Hippocampal formation (tissue), 2 donors: ENCODE measurements at places on chromosomes 1 and 21.

- no peak for DNase-seq
Measured at GRCh38 chr1:196997423-196997822, 20.1 kb downstream of the CFHR5 start.

DNA sequence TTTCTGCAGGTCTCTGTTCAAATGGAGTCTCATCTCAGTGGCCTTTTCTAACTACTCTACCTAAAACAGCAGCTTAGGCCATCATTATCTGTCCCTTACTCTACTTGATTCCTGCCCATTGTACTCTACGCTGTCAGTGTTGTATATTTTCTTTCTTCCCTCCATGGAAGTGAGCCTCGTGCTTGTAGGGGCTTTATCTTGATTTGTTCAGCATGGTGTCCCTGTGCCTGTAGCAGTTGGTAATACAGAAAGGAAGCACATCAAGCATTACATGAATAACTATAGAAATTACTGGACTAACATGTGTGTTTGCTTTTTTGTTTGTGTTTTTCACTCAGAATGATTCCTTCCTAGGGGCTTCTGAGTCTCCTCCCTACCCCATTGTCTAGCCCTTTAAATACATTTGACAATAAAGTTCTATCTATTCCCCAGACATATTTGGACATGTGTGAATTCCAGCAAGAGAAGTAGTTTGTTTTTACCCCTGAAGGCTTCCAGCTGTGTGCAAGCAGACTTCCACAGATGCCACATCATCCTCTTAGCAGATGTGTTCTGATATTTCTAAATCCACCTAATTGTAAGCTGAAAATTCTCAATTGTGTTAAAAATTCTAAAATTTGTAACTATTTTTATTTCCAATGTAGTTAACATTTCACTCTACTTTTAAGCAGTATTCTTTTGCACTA is 40.3 kb downstream of the PRMT2 start:
- no peak for DNase-seq

GRCh38 chr1:13697738-13698137 is 2.2 kb upstream of the PRDM2 start:
- no peak for DNase-seq

DNA sequence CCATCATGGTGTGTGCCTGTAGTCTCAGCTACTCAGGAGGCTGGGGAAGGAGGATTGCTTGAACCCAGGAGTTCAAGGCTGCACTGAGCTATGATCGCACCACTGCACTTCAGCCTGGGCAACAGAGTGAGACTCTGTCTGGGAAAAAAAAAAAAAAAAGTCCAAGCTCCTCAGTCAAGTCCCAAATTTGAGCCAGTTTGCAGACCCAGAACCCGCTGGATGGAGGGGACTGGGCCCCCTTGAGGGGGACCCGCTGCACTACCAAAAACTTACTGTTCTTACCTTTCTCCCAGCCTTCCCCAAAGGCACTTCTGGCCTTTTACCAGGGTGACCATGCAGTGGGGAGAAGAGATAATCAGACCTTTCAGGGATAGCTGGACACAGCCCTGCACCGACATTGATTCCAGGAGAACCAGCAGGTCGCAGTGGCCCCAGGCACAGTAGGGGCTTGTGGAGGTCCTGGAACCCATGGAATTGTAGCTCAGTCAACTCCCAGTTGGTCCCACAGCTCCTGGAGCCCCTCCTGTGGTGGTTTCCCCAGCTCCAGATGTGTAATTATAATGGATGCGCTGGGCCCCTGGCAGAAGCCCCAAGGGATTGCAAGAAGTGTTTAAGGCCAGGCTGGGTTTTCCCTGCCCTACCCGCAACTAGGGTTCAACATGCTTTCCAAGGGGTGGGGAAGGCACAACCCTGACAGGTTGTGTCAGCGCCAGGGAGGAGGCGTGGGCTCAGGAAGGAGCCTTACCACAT is 4.1 kb upstream of the WNT9A start:
- DNase-seq: no peak

- no peak for DNase-seq
Measured at GRCh38 chr1:160522136-160522535, 919 bp downstream of the SLAMF6 start.

GRCh38 chr1:176656257-176656995 is 193.5 kb downstream of the PAPPA2 start:
- DNase-seq: peak; percentile 10

GRCh38 chr21:34311561-34312330 is 52.1 kb upstream of the KCNE2 start:
- no peak for DNase-seq

DNA sequence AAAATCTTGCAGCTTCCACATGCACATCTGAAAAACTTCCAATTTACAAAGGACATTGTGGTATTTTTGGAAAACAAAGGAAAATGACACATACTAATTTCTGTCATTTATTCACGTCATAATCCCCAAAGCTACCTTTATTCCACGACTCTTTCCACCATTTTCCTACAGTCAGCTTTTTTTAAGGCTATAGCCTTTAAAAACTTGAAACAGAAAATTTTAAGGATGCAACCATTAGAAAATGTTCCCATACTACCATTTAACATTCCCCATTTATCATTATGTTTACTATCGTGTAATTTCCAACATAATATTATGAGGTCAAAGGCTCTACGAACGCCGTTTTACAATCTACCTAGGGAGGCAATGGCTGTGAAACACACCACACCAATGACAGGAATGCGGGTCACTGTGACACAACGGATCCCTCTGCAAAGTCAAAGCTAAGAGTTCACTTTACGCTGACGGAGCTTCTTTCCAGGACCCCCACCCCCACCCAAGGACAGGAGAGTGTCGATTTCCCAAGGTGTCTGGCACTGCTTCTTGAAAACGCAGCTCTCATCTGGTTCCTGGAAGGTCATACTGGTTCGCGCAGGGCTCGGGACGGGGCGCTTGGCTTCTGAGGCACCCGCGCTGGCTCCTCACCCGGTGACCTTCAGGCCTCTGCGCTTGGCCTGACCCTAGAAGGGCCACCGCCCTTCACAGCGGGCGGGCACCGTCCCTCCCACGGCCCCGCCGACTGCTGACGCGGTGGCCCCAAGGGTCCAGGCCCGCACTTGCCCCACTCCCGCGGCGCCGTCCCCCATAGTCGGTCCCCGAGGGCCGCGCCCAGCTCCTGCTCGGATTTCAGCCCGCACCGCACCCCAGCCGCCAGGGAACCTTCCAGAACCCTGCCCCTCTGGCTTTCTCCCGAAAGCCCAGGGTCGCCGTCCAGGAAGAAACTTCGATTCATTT is 50.5 kb upstream of the ATF3 start:
- DNase-seq: no peak

DNA sequence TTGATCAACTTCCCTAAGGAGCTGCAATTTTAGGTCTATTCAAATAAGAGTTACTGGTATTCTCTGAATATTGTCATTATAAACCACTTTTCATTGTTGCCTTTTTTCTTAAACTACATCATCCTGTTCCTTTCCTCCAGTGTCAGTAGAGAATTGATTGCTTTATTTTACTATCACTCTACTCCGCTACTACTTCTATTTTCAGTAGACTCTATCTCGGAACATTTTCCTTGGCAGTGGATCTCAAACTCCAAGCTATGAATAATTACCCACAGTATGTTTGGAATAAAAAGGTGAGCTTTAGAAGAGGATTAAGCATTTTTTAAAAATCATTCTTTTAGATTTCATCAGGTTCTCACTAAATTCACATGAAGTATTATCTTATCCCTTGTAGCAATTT is 224.9 kb downstream of the GREM2 start:
- DNase-seq: no peak

DNA sequence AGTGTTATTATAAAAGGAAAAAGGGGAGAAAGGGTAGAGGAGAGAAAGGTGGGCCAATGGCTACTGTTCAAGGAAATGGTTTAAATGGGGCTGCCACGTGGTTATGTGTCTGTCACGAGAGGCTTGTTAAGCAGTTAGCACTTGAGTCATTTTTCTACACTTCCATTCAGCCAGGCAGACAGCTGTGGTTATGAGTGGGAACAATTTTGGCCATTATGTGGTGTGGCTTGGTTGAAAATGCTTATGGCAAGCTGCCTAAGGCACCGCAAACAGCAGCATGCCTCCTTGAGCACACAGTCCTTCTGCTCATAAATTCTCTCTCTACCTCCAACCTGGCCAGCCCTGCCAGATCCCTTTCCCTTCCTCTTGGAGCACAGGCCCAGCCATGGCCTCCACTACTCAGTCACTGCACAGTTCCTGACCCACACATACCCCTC is 3.2 kb upstream of the SRM start:
- DNase-seq: no peak

- no peak for DNase-seq
Measured at GRCh38 chr1:54798769-54799641, 2.1 kb downstream of the TTC22 start.

DNA sequence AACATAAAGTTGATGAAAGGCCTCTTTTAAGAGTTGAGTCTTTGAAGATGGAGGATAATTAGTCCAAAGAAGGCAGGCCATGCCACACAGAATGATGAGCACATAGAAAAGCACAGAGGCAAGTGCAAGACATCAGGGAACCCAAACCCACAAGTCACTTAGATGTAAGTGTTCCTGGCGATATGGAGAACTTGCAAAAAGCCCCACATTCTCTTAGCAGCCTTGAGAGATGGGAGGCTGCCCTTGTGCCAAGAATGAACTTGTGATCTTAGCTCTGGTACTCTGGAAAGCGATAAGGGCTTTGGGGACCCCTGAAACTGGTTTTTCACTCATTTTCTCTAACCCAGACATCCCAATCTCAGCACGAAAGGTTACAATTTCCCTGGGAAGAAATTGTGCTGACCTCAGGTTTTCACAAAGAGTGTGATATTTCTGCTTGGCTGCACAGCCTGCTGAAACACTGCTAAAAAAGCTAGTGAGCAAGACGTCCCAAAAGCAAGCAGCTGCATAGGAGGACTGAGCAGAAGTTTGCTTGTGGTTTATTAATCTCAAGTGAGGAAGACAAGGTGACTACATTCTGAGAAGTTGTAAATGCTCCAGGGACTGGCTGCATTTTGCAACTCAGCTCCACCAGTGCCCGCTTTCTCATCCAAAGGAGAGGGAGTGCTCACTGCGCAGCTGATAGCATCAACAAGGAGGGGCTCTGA is 496.9 kb upstream of the CAMK1G start:
- no peak for DNase-seq

DNA sequence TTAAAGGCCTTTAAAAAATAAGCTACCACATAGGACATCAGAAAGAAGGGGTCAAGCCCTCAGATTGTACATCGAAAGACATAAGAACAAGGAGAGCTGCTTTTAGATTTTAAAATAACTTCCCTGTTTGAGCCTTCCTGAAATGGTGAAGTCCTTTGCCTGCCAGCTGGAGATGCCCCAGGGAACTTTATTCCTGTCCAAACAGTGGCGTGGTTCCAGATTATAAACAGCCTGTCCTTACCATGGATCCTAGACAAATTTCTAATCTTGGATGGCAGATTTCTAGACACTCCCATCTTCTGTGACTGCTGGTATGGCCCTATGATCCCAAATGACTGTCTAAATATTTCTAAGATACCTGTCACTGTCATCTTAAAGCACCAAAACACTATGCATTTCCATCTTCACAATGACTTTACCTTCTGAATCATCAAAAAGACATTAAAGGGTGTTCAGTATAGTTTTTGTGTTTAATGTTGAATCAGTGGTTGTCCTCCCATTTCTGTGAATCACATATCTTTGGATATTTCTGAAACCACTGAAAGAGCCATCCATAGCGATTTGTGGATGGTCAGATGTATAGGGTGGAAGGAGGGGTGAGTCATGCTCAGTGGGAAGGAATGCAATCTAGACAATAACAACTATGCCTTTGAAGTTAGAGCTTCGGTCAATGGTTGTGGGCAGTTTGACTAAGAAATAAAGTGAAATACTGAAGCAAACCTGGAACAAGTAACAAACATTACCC is 23.2 kb downstream of the ILDR2 start:
- no peak for DNase-seq

- no peak for DNase-seq
Measured at GRCh38 chr1:145878724-145879123, 6.9 kb downstream of the ANKRD35 start.

- no peak for DNase-seq
Measured at GRCh38 chr1:170749959-170750358, 86.0 kb downstream of the PRRX1 start.

GRCh38 chr21:36027347-36027746 is 33.0 kb downstream of the SETD4 start:
- no peak for DNase-seq

DNA sequence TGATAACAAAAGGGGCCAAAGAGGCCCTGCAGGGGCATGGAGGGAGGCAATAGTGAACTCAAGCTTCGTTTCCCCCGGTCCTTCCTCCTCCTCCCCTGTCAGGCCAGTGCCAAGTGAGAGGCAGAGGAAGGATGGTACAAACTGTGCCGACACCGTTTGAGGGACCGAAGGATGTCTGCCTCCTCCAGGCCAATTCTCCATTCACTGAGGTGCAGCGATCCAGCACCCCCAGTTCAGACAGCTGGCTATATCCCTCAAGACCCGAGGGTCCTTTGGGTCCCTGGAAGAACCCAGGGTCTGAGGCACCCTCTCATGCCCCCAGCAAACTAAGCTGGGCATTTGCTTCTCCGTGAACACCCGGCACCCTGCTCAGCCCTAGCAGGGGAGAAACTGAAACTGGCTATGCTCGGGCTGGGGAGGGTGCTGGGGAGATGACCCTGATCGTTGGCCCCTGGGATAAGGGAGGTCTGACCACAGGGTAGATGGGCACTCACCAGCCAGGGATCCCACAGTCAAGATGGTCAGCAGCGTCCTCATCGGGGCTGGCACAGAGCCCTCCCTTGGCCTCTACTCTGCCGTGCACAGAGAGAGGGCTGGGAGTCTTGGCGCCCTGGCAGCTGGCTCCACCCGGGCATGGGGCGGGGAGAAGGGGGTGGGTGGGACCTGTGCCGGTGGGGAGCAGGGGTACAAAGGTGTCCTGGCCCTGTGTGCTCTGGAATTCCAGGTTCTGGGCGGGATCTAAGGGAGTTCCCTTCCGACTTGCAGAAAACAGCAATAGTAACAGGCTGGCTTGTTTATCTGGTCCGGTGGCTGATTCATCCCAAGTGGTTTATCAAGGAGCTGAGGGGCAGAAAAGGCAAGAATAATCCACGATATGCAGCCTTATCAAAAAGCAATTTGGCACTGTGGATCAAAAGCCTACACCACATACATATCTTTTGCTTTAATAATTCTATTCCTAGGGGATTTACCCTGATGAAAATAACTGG is at the start of gene IL22RA1:
Gene IL22RA1, minus strand, starts transcription at position 595 of the 989 bp plus-strand sequence. Its CDS starts 58 bp downstream, at position 537.
- no peak for DNase-seq

GRCh38 chr1:64608005-64608650 is 136.7 kb upstream of the RAVER2 start:
- DNase-seq: no peak

DNA sequence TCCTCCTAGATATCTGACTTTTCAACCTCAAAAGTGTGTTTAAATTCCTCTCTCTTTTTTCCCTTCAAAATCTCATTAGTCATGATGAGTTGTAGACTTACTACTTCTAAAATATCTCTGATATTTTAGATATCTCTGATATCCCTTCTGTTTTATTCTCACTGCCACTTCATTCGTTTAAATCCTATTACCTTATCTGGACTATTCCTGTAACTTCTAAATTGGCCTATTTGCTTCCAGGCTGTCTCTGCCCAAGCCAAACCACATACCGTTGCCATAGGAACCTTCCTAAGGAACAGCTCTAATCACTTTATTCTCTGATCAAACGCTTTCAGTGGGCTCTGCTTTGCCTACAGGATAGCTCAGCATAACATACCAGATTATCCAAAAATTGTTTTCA is 333.1 kb upstream of the CHRM3 start:
- DNase-seq: no peak
